Subcutaneous preadipocyte (primary cell): ENCODE measurements at places on chromosomes 11 and 22. TPM values are rescaled to one million over a fixed set of nuclear protein-coding genes. Genes with fewer than 3 reads are reported as not detected.

Gene TYMP
- 24.2 and 45.9 TPM in 2 replicates for total RNA-seq

Gene SLC22A8
- total RNA-seq: not detected in 2 replicates

Gene PICK1
- 4.9 and 5.1 TPM in 2 replicates for total RNA-seq

Gene FREY1
- total RNA-seq: 1.5 and 2.3 TPM in 2 replicates

Gene KRTAP5-8
- not detected in 2 replicates for total RNA-seq

Gene ZNF195
- 20.9 and 23.9 TPM in 2 replicates for total RNA-seq

Gene CASTOR1
- total RNA-seq: 2.3 and 2.9 TPM in 2 replicates

Gene TCN1
- not detected in 2 replicates for total RNA-seq

Gene HOATZ
- total RNA-seq: not detected in 2 replicates

Gene SLC1A2
- 11.0 and 15.4 TPM in 2 replicates for total RNA-seq

Gene EPS8L2
- 24.4 and 33.1 TPM in 2 replicates for total RNA-seq

Gene TP53I11
- 5.5 and 13.2 TPM in 2 replicates for total RNA-seq

Gene MPEG1
- total RNA-seq: under 0.01 TPM in 1 of 2 replicates, not detected in the other

Gene RIC3
- not detected in 2 replicates for total RNA-seq

Gene C11orf86
- total RNA-seq: not detected in 2 replicates

Gene EXPH5
- total RNA-seq: under 0.01 and 0.39 TPM in 2 replicates

Gene SCARF2
- total RNA-seq: 8.0 and 9.6 TPM in 2 replicates

Gene C11orf91
- 0.20 TPM in 1 of 2 replicates, not detected in the other for total RNA-seq

Gene KREMEN1
- total RNA-seq: 4.7 and 5.9 TPM in 2 replicates

Gene TTC36
- total RNA-seq: 0.20 TPM in 1 of 2 replicates, not detected in the other

Gene ZDHHC13
- 5.5 and 8.4 TPM in 2 replicates for total RNA-seq

Gene SERGEF
- 15.2 and 18.0 TPM in 2 replicates for total RNA-seq

Gene C22orf42
- not detected in 2 replicates for total RNA-seq

Gene TLCD5
- total RNA-seq: 7.2 and 10.7 TPM in 2 replicates

Gene OR52K1
- total RNA-seq: not detected in 2 replicates

Gene BBOX1
- not detected in 2 replicates for total RNA-seq

Gene CRYBB2
- total RNA-seq: not detected in 2 replicates
